ENCODE measurements at places on chromosomes 1 and 21.

GRCh38 chr1:167453123-167453522 is 65.2 kb downstream of the CD247 start:
- DNase-seq, result no peak

GRCh38 chr1:55124470-55124869 is 85.1 kb downstream of the PCSK9 start:
- DNase-seq, result no peak

DNA sequence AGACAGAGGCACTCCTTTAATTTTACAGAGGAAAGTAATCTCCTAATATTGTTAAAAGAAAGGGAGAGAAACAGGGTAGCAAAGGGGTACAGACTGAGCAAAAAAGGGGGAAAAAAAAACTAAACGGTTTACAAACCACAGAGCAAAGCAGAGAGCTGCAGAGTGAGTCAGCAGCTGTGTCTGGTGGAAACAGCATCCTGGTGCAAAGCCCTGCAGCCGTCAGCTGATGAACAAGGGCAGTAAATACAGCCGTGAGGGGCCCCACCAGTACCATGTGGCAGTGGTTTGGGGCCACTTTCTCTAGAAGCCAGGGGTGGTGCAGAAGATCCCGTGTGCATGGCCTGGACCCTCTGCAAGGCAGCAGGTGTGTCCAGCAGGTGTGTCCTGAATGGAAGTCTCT is 111.3 kb downstream of the ERG start:
- peak; percentile 50 for DNase-seq

DNA sequence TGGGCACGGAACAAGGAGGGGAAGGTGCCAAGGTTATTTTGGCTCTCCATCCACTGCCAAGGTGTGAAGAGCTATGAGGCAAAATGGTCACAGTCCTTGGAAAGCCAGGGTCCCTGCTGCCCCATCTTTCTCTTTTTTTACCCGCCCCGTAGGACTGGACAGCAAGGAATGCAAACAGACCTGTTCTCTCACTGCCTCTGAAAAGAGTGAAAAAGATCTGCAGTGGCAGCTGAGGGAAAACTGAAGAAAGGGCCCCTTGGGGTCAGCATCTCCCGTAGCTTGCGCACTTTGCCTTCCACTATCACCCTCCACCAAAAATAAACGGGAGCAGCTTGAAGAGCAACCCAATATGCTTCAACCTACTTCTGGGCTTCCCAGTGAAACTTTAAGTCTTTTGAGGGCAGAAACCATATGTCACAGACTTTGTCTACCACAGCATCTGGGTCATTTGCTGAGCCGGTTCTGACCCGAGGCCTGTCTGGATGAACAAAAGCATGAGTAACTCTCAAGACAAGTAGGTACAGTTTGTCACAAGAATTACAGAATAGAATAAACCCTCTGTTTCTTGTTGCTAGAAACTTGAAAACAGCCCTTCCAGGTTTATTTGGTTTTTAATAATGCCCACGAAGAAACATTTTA is 9.4 kb upstream of the KIF14 start:
- no peak for DNase-seq

DNA sequence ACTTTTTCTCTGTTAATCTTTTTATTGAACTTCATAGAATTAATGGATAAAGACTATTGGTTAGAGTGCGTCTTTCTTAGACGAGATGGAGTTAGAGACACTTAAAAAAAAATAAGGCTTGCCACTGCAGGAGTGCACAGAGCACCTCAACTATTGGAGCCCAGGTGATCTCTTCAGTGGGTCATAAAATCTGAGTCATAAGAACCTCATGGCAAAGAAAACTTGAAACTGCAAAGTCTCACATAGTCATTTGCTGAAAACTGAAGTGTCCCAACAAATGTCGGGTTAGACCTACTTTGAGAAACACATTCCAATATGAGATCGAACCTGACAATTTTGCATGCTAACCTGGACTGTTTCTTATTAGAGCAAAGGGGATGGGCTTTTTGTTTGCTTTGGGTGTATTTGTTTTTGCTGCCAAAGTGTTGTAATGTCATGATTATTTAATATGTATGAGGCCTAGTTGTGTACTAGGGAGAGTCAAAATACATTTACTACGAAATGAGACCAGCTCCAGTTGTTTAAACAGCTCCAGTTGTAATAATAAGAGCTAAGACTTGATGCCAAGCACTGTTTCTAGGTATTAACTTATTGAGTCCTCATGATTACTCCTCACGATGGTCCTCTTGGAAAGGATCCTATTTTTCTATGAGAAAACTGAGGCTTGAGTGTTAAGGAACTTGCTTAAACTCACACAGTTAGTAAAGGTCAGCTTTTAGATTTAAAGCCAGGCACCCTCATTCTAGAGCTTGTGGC is 65.1 kb downstream of the DDR2 start:
- DNase-seq, result no peak

DNA sequence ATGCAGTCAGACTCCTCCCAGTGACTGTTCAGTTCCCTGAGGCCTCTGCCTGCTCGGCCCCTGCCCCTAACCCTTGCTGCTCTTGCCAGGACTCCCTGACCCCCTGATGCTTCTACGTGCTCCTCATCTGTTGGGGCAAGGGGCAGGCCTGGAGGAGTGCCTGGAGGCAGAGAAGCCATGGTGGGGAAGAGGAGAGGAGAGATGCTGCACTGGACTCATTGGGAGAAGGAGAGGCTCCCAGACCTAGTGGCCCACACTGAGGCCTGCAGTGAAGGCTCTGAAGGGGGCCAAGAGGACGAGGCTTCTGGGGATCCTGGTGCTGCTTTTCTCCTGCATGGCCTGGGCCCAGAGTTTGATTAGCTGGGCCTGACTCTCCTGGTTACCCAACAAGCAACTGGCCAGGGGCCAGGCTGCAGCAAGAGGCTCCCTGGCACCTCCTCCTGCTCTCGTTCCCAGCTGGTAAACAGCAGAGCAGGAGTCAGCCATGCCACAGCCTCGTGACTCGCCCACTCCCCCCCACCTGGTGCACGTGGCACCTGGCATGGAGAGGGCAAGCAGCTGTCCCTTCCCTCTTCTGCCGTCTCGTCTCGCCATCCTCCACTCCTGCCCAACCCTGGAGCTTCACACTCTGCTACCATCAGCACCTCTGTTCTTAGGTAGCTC is 847 bp upstream of the RORC start:
- DNase-seq, result no peak

- peak; percentile 62 for DNase-seq
These were observed 85.6 kb downstream of the SETD4 start for GRCh38 chr21:35974775-35975174.

DNA sequence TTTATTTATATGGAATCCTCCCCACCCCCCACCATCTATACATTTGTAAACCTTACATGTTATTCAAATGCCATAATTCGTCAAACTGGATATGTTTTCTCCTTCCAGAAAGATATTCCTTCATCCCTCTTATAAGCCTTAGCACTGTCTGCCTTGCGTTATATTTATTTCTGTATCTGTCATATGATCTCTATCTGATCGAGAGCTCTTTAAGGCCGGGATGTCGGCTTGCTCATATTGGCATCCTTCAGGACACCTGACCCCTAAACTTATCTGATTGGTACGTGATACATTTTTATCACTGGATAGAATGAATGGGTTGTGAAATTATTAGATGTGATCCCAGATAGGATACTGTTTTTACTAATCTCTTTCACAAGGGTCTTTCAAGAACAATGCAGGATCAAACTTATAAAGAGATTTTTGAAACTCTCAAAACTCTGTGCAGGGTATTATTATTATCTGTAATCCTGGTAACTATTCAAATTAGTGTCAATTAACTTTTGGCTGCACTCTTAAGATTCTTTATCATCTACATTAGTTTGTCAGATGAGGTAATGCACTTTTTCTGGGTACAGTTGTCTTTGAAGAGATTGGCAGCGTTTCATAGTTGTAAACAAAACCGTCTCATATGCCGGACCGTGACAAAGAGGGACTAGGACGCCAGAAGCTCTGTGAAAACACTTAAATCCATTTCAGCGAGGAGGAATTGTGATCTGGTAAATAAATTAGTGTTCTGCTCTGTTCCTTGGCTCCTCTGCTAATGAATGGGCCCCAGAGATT is 152.0 kb downstream of the KIF26B start:
- no peak for DNase-seq

GRCh38 chr1:193498088-193498655 is 311.8 kb upstream of the B3GALT2 start:
- DNase-seq, result no peak

GRCh38 chr1:198001776-198002408 is 84.7 kb downstream of the LHX9 start:
- peak; percentile 70 for DNase-seq

GRCh38 chr1:200834383-200834782 is 38.4 kb upstream of the GPR25 start:
- peak; percentile 11 for DNase-seq

DNA sequence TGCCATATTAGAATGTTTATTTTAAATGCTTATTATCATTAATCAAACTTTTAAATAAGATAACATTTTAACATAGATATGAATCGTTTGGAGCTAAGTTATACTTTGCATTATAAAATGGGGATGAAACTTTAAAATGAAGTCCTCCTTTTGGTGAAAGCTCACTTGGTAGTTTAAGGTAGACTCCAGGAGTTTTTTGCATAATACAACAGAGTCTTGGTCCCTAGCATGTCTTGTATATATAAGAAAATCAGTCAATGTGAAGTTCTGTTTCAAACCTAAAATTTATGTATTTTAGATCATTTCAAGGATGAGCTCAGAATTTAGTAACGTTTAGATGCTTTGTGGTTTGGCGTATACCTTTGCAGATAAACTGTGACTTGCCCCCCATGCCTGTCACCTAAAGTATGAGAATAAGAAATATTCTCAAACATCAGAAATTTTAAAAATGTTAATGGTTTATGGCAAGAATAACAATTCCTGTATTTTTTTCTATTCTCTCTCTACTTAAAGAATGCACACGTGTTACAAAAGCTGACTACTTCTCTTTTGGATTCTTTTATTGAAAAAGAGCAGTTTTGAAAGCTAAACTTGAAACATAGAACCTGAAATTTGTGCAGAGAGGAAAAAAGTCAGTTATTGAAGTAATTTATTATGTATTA is 3.8 kb downstream of the NFIA start:
- no peak for DNase-seq

- DNase-seq, result no peak
These were observed 2.7 kb upstream of the PDE9A start for GRCh38 chr21:42650441-42651421.

DNA sequence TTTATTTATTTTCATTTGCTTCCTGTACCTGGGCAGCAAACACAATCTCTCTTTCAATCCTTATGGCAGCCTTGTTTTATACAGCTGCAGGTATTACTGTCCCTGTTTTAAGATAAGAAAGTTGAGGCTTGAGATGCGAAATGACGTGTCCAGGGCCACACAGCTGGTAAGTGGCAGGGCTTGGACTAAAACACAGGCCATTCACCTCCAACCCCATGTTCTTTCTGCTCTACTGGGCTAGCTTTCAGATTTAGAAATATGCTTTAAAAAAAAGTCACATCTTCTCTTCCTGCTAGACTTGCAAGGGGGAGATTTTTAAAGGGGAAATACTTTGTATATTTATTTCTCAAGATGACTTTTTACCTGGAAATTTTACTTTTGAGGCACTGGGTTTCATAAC is 62.8 kb downstream of the CNST start:
- DNase-seq, result no peak

DNA sequence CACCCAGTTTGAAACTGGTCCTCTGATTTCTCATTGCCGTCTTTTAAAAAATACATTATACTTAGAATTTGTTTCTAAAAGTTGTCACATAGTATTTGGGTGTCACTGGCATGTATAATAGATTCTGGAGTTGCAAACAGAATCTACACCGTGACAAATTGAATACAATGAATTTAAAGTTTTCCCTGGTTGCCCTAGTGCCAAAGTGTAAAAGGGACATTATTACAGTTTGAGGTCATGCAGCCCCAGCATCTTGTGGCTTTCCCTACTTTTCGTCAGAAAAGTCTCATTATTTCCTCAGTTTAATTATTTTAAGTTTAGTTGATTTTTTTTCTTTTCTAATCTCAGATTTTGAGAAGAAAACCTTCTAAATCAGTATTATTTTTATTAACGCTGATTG is 155.9 kb downstream of the DISP1 start:
- no peak for DNase-seq
